Inflammatory macrophage treated with lipopolysaccharide for 1 hour (primary cell): ENCODE measurements at places on chromosomes 12 and 14.
A peak's percentile ranks its signal among the peaks of the same experiment; 100 is the strongest.

DNA sequence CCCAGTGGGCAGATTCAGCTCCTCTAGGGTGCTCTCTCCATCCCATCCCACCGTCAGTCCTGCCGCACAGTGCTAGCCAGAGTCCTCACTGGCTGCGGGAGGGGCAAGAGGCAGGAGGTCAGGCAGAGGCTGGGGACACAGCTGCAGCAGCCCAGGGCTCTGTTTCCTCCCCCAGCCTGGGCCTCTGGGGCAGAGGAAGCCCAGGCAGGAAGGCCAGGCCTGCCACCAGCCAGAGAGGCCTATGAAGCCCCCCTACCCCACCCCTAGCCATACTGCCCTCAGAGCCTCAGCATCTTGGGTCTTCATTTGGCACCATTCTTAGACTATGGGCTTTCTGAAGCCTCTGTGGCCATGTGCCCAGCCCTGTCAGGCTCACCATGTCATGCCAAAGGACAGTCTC, 3.4 kb downstream of the ACVRL1 start:
- no peak for DNase-seq

- DNase-seq, result no peak
Observed at GRCh38 chr14:103073876-103074728, 9.9 kb upstream of the LBHD2 start.

DNA sequence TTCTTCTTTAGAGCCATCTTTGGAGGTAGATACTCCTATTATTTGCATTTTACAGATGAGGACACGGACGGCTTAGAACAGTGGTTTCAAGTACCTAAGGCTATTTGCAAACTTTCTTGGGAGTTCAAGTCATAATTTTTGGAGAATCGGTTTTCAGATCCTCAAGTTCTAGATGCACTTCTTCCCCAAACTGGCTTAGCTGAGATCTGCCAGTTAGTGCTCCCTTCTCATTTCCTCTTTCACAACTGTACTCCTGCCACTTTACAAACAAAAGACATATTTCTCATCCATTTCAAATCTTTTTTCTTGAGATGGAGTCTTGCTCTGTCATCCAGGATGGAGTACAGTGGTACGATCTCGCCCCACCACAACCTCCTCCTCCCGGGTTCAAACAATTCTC, 77.3 kb downstream of the HELB start:
- peak; percentile 46 for DNase-seq

- no peak for DNase-seq
Observed at GRCh38 chr12:75390156-75390898, 562 bp upstream of the GLIPR1L2 start.

- no peak for DNase-seq
Observed at GRCh38 chr14:78028471-78028870, 141.7 kb upstream of the NRXN3 start.

DNA sequence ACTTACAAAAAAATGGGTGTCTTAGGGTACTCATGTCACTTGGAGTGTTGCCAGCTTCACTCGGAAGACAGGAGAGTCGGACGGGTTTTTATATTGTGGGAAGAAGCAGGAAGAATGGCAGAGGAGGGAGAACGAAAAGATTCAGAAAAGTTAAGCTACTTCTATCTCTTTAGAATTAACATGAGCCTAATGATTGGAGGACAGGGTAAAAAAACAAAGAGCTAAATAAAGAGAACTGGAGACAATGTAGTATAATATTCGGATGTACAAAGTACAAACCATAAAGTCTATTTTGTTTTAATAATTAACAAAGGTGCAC, 43.9 kb downstream of the EFCAB11 start:
- DNase-seq, result no peak

- DNase-seq, result no peak
Observed at GRCh38 chr12:91609283-91609682, 426.7 kb upstream of the DCN start.

DNA sequence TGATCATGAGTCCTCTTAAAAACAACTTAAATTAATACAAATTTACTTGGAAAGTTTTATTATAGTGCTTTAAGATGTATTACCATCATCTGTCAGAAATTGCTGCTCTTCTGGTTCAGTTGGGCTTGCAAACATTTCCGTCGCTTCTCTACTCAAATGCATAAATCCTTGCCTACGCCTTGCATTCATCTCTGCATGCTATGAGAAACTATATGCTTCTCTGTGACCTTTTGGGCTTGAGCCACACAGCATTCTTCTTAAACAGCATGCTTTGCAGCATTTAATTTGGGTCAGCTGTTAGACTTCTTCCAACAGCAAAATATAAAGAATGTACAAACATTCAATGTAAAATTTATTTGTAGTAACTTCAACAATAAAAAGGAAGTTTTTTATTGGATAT, 305.7 kb upstream of the FLRT2 start:
- DNase-seq, result no peak

- no peak for DNase-seq
Observed at GRCh38 chr12:75674393-75674792, 163.0 kb upstream of the KRR1 start.

DNA sequence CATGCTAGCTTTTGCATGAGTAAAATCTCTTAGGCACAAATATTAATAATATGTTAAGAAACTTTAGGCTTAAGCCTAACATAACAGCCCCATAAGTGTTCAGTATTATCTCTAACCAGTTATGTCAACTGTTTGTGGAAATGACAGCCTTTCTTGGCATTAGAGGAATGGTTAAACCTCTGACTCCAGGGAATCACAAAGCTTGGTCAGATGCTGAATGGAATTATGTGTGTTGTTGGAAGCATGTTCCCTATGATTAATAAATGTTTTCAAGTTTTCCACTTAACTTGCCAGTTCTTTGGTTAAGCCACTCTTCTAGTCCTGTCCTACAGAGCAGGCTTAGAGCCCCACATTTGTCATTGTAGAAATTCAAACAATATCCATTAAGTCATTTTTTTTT, 17.0 kb downstream of the PSEN1 start:
- DNase-seq, result no peak

DNA sequence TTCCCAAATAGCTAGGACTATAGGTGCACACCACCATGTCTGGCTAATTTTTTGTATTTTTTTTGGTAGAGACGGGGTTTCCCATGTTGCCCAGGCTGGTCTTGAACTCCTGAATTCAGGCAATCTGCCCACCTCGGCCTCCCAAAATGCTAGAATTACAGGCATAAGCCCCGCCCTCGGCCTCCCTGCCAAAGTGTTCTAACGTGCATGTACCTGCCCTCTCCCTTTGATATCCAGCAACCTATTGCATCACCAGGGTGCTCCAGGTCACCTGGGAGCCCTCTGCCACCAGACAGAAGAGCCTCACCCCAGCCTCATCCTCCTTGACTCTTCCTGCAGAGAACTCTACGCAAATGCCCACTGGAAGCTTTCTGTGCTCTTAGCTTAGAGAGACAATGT, 2.2 kb upstream of the EML1 start:
- DNase-seq, result no peak

DNA sequence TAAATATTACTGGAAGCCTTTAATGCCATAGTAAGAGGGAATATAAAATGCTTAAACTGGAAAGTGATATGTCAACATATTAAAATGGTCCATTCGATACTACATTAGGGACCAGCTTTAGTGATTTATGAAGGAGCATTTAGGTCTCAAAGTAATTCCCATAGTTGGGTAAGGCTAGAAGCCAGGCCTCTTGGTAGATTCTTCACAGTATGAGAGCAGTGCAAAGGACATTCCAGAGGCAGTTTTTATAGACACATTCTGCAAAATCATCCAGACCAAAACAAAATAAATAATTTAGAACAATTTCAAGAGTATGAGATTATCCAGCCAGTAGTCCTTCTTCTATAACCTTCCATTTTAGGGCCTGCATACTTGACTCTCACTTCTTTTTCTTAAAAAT, 142.6 kb upstream of the PDZRN4 start:
- DNase-seq, result no peak

- no peak for DNase-seq
Observed at GRCh38 chr14:94646481-94646880, 34.3 kb downstream of the SERPINA3 start.

GRCh38 chr14:77638771-77639171, 22.3 kb upstream of the SPTLC2 start:
- peak; percentile 56 for DNase-seq

DNA sequence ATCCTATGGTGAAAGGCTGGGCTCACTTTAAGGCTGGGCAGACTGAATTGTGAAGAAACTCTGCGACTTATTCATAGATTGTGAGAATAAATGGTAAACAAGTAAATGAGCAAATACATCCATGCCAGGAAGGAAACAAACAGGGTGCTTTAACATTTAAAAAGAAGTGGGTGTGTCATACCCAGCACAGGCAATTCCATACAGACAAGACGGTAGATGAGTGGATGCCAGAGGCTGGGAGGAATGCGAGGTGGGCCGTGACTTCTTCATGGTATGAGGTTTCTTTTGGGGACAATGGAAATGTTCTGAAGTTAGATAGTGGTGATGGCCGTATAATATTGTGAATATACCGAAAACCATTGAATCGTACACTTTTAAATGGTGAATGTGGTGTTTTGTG, 49.8 kb upstream of the CDKN3 start:
- DNase-seq, result no peak

- DNase-seq, result no peak
Observed at GRCh38 chr14:101150039-101150610, 246.6 kb upstream of the RTL1 start.

DNA sequence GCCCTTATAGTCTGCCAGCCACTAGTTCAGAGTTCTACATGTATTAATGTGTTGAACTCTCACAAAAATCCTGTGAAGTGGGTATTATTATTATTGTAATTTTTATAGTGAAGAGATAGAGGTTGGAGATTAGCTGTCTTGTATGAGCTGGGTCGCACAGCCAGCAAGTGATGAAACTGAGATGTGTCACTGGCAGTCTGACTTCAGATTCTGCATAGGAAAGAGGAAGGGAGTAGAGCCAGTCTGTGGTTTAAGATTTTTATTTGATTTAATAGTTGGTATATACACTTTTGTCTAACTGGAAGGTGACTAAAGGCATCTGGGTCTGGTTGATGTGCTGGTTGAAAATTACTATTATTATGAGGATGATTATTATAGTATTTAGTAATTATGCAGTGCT, 5.8 kb upstream of the FRS2 start:
- DNase-seq, result peak; percentile 58

DNA sequence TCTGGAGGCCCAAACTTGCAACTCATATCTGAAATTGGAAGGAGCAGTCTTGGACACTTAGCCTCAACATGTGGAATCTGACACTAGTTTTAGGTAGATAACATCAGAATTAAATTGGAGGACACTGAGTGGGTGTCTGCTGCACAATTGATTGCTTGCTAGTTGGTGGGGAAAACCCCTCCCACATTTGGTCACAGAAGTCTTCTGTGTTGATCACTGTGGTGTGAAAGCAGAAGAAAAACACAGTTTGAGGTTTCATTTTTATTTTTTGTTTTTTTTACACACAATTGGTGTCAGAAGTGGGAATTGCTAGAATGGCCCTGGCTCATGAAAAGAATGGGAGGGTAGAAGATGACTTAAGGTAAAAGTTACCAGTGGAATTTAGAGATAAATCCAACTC, 78.0 kb upstream of the CD163 start:
- DNase-seq, result no peak

GRCh38 chr12:60043236-60043635, 447.4 kb downstream of the SLC16A7 start:
- no peak for DNase-seq

GRCh38 chr12:104473374-104473983, 16.7 kb downstream of the CHST11 start:
- no peak for DNase-seq

- DNase-seq, result no peak
Observed at GRCh38 chr14:100117633-100118395, 41.6 kb downstream of the DEGS2 start.

DNA sequence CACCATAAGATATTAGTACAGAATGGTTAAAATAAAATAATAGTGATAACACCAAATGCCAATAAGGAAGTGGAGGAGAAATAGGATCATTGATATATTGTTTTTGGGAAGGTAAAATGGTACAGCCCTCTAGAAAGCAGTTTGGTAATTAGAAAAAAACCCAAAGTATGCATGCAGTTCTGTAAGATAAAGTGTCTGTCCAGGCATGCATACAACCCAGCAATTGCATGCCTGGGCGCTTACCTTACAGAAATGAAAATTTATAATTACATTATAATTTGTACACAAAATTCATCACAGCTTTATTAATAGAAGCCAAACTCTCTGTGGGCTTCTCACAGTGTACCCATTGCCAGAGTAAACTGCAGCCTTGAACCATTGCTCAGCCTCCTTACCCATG, 124.7 kb downstream of the TTC6 start:
- DNase-seq, result no peak

DNA sequence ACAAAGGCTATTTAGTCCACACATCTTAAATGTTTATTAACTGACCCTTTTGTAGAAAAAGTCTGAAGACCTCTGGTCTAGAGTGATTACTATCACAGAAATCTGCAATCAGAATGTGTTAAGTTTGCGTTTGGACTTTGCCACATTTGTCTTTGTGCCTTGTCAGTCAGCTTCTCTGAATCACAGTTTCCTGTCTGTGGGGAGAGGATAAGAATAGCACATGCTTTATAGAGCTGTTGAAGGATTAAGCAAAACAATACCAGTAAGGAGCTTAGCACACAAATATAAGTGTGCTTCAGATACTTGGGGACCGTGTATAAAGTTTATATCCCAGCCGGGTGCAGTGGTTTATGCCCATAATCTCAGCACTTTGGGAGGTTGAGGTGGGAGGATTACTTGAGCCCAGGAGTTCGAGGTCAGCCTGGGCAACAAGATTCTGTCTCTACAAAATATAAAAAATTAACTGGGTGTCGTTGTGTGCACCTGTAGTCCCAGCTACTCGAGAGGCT, 63.0 kb upstream of the BTG1 start:
- DNase-seq, result peak; percentile 49
